Karpas-422 (cell line): ENCODE measurements at places on chromosomes 16 and 17. TPM values are rescaled to one million over a fixed set of nuclear protein-coding genes. Genes with fewer than 3 reads are reported as not detected.

LITAFD gene
- 0.45 TPM in 1 of 2 replicates, not detected in the other for total RNA-seq

CYBC1 gene
- total RNA-seq = 92.4 and 147 TPM in 2 replicates

WNT9B gene
- total RNA-seq = not detected in 2 replicates

SOCS1 gene
- 2.9 and 8.1 TPM in 2 replicates for total RNA-seq

NPTX1 gene
- not detected in 2 replicates for total RNA-seq

C16orf46 gene
- total RNA-seq = 0.22 TPM in 1 of 2 replicates, not detected in the other

UBE2Z gene
- 43.8 and 47.1 TPM in 2 replicates for total RNA-seq

DNA sequence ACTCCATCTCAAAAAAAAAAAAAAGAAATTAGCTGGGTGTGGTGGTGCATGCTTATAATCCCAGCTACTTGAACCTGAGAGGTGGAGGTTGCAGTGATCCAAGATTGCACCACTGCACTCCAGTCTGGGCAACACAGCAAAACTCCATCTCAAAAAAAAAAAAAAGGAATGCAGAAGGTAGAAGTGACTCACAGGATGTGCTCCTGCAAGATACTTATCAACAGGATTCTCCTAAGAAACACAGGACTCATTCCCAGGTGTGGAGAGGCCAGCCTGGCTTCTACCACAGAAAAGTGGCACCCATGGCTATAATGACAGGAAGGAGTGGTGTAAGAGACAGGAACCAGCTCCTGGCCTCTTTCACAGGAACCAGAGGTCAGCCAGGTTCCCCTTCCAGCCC lies 13.8 kb downstream of the ELMO3 start:
- DNase-seq = no peak

GRCh38 chr17:79951361-79952264 lies 84.1 kb downstream of the TBC1D16 start:
- DNase-seq = no peak

- no peak for DNase-seq
These were observed 3.0 kb downstream of the RFNG start for GRCh38 chr17:82048571-82048971.

DNA sequence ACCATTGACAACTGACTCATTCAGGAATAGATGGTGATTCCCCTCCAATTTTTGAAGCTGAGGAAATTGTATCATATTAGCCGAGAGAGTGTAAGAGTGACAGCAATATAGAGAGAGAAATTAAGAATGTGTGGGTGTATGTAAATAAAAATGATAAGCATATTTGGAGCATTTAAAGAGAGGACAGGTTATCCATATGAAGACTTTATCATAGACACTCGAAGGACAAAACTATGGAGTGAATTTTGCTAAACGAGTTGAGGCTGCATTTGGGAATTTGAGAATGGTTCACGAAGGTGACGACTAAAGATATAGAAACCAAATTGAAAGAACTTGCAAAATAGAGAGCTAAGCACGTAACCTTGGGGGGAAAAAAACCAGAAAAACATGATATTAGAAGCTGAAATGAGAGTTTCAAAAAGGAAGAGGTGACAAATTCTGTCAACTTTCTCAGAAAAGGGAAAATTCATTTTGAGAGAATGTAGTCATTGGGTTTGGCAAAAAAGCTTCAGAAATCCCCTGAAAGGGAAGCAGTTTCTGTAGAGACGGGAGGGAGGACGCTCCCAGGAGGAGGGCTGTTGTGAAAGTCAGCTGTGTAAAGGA lies 129.7 kb downstream of the KCNJ2 start:
- DNase-seq = no peak

DNA sequence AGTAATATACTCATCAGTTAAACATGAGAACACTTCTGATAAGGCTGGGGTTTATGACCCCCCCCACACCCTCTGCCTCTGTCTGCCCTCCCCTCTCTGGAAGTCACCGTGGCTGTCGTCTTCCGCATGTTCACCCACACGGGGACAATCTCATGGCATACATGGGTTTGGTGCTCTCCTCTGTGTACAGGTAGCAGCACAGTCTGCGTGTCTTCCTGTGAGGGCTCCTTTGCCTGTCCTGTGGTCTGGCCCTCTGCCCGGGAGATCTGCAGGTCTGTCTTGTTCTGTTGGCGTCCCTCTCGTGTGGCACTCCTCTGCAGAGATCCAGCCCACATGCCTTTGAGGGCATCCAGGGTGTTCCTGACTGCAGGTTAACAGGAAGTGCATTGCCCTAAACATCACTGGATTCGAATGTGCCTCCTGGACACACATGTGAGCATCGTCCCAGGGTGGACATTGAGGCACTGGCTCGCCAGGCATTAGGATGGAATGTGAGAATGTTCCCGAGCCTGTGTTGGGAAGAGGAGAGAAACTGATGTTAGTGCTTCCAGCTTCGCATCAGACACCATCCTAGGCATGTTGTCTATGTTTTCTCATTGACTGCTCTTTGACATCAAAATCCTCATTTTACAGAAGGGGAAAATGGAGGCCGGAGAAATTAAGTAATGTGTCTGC lies 54.5 kb downstream of the NKD1 start:
- DNase-seq = no peak

- no peak for DNase-seq
These were observed 1.2 kb upstream of the YPEL2 start for GRCh38 chr17:59330053-59330942.

DNA sequence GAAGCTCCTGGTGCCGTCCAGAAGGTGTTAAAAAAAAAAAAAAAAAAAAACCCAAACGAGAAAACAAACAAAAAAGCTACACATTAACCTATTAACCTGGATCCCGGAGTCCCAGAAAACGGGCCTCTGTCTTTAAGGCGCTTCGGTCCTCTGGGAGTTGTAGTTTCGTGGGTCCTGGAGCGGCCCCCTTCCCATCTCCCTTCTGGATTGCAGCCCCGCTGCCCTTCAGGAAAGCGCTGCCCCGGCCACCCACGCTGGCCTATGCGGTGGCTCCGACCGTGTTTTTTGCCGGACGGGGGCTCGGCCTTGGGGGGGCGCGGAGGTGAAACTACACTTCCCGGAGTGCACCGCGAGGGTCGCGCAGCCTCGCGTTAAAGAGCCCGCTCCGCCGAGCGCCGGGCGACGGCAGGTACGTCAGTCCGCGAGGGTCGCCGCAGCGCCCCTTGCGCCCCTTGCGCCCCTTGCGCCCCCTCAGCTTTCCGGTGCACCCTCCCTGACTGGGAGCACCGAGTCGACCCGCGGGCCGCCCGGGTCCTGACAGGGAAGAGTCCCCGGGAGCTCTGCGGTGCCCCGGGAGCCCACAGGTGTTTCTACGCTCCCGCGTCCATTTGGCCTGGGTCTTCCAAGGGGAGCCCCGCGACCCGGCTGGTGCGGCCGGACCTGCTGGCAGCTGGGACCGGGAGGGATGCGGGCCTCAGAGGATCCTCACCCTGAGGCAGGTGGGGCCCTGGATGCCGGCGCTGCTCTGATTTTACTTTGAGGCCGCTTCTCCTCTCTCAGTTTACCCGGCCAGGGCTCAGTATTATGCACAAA lies at the start of gene FCSK:
Gene FCSK (plus strand): TSS at position 374 of the 813 bp plus-strand sequence. CDS start 8,596 bp downstream, outside the sequence.
- peak; percentile 90 for DNase-seq

DNA sequence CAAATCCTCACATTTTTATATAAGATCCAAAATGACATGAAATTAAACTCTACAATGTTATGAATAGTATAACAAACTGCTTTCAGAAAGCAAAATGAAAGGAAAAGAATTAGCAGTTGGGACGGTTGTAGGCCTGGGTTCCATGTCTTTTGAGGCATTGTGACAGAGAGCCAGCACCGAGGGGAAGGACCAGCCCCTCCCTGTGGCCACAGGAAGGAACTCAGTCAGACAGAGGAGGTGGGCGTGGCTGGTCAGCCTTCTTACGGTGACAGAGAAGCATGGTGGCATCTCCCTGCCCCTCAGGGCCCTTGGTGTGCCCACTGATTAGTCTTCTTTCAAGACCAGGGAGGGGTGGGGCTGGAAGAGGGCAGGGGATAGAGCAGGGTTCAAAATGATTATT lies 5.7 kb downstream of the ZNF319 start:
- DNase-seq = peak; percentile 83

GRCh38 chr16:23385441-23385840 lies 67.5 kb downstream of the COG7 start:
- DNase-seq = no peak

DNA sequence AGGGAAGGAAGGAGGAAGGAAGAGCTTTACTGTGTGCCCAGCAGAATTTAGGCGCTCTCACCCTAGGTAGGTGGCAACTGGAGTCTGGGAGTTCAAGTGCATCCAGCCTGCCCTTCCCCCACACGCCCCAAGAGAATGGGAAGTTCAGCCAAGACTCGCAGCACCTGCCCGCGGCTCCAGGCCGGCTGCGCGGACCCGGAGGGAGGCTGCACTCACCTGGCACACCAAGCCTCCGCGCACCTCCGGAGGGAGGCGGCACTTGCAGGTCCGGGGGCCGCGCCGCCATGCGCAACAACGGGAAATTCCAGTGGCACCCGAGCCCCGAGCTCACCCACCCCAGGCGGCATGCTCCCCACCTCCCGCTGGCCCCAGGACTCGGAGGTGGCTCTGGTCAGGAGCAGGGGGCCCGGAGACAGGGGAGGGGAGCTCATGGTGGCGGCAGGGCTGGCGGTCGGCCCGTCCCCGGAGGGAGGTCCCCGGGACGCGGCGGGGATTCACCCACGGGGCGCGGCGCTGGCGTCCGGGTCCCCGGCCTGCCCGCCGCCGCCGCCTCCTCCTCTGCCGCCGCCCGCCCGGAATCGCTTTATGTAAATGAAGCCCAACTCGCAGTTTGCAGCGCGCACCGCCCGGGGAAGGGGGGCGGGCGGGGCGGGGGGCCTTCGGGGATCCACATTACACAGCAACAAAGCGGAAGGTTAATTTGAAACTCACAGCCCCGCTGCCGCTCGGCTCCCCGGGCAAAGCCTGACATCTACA lies at the start of gene ZFHX3:
Gene ZFHX3 (minus strand): TSS at position 593 of the 756 bp plus-strand sequence. CDS start 87,983 bp downstream, outside the sequence.
- DNase-seq = peak; percentile 61

GRCh38 chr17:59761385-59762048 lies 54.1 kb downstream of the VMP1 start:
- DNase-seq = no peak

GRCh38 chr16:49876716-49877129 lies 20.8 kb upstream of the ZNF423 start:
- DNase-seq = peak; percentile 60

GRCh38 chr17:71482625-71483024 lies 638.2 kb upstream of the SOX9 start:
- DNase-seq = no peak

DNA sequence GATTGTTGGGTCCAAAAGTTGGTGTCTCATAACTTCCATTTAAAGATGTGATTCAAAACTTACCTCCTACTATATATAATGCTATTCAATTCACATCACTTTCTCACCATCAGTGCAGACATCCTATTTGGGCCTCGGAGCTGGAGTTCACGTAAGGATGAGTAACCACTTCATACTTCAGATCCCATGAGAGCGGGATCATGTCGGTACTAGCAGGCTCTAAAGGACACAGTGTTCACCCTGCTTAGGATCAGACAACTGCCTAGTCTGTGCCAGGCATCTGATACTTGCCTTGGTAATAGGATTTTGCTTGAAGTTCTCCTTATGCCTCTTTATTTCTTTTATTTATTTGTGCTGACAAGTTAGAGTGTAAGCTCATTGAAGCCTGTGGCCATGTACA lies 39.5 kb downstream of the RBFOX1 start:
- DNase-seq = no peak

DNA sequence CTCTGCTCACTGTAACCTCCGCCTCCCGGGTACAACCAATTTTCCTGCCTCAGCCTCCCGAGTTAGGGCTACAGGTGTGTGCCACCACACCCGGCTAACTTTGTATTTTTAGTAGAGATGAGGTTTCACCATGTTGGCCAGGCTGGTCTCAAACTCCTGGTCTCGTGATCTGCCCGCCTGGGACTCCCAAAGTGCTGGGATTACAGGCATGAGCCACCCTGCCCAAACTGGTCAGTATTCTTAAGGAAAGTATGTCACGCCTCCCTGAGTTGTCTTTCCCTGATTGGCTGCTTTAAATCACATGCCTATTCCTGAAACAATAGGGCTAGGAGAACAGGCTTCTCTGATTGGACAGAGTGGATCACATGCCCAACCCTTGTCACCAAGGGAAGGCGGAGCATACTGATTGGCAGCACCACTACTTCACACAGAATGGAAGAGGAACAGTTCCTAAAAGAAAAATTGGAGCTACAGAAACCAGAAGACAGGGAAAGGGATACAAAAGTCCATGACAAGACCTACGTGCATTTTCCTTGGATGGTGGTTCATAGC lies 17.6 kb upstream of the CYB5B start:
- DNase-seq = peak; percentile 64

GRCh38 chr17:48711128-48711527 lies 11.2 kb downstream of the PRAC1 start:
- DNase-seq = no peak

GRCh38 chr17:72378414-72379390 lies 257.9 kb downstream of the SOX9 start:
- no peak for DNase-seq

GRCh38 chr17:57516290-57517230 lies 228.5 kb downstream of the CCDC182 start:
- DNase-seq = no peak

- no peak for DNase-seq
These were observed 5.4 kb downstream of the ABCC1 start for GRCh38 chr16:15954814-15955151.
